ENCODE measurements at places on chromosomes 4 and X.

- no peak for DNase-seq
Measured at GRCh38 chr4:27791640-27792039, 931.0 kb downstream of the STIM2 start.

- DNase-seq, result no peak
Measured at GRCh38 chrX:150984169-150984824, 1.2 kb downstream of the HMGB3 start.

GRCh38 chr4:6688879-6689505, 4.7 kb upstream of the S100P start:
- DNase-seq, result no peak

DNA sequence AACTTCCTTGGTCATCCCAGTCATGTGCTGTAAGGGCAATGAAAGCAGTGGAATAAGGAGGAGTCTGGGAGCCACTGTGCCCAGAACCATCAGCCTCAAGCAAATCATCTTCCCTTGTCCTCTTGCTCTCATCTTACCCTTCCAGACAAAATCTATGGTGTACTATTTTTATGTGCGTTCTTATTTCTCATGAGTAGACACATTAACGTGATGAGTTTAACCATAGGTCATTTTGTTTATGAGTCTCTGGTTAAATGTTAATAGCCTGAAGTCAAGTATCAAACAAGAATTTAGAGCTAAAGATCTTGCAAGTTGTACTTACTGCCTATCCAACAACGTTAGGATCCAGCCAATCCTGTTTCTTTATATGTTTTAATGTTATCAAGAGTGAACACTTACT, 495.3 kb downstream of the SPRY1 start:
- DNase-seq, result no peak

DNA sequence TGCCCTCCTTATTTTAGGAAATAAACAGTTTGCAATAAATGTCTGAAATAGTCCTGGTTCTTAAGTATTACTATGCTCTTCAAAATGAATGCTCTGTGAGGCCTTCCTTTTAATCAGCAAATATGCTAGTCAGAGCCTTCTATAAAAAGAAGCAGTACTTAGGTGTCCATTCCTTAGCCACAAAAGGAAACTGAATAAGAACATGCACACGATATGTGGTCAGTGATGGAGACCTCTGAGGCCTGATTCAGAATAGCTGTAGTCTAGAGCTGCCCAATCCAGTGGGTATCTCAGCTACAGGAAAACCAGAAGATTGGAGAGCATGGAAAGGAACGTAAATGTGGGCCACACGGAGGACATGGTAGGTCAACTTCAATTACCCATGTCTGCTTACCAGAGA, 141.8 kb downstream of the RASL11B start:
- DNase-seq, result no peak

DNA sequence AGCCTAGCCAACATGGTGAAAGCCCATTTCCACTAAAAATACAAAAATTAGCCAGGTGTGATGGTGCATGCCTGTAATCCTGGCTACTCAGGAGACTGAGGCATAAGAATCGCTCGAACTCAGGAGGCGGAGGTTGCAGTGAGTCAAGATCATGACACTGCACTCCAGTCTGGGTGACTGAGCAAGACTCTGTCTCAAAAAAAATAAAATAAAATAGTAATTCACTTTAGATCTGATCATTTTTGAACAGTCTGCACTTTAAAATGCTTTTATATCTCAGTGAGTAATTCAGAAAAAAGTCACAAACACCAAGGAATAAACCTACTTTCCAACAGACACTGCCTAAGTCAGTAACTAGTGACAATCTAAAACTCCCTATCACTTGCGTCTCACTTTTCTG, 25.6 kb upstream of the CORIN start:
- DNase-seq, result no peak

DNA sequence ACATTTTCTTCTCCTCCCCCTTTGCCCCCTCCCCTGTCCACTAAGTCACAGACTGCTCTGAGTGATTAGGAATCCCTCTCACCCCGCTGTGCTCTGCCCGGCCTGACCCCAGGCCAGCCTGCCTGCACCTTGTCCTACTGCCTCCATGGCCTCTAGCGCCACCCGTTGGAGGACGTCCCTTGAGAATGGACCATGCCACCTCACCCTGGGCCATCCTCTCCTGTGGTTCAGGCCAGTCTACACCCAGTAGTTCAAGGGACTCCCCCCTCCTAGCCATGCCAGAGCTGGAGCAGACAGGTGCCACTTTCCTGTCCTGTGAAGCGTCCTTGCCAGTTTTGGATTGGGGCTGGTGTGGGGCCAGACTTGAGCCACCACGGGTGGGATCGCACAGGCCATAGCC, 9.7 kb upstream of the IRAK1 start:
- DNase-seq, result no peak
